ENCODE measurements at places on chromosomes 11 and 22.

DNA sequence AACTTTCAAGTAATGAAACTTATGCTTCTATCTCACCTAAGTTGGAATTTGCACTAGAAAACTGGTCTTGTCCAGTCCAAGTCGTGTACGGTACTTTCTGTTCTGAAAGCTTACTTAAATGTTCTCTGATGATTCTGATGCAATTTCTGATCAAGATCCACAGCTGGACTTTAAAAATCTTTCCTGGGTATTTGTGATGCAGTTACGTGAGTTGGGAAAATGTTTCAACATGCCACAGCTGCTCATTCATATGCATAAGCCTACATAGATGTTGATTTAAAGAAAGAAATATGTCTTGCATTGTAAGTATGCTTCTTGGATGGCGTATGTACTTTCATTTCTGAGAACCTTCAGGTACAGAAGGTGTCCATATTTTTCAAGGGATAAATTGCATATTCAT lies 493.7 kb upstream of the CCDC90B start:
- no peak for DNase-seq

DNA sequence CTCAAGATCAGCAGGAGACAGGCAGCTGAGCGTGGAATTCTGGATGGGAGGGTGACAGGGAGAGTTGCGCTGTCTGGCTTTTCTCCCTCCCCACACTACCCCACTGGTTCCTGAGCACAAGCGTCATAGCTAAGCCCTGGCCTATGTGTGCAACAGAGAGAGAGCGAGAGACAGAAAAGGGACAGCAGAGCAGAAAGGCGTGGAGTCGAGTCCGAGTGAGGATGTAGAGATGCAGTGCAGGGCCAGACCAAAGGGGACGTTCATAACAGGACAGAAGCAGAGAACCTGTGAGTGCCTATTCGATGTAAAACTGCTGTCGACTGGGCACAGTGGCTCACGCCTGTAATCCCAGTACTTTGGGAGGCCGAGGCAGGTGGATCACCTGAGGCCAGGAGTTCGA lies 94.0 kb upstream of the TMEM45B start:
- no peak for DNase-seq

DNA sequence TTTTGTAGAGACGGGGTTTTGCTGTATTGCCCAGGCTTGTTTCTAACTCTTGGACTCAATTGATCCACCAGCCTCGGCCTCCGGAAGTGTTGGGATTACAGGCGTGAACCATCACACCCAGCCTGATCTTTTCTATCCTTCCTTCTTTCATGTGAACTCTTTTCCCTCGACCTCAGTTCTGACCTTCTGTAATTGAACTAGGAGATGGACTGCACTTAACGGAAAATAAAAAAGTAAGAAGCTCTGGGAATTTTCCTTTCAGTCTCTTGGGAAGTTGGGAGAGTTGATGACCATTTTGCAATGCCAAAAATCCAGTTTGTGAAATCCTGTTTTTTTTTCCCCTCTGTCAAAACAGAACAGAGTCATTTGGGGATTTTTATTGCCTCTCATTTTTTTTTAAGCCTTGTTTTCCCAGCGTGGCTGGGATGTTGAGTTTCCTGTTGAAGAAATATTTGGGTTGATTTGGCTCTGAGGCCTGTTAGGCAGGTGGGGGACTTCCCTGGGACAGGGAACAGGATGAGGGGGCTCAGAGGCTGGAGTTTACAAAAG lies 26.9 kb upstream of the CYB5R3 start:
- no peak for DNase-seq

DNA sequence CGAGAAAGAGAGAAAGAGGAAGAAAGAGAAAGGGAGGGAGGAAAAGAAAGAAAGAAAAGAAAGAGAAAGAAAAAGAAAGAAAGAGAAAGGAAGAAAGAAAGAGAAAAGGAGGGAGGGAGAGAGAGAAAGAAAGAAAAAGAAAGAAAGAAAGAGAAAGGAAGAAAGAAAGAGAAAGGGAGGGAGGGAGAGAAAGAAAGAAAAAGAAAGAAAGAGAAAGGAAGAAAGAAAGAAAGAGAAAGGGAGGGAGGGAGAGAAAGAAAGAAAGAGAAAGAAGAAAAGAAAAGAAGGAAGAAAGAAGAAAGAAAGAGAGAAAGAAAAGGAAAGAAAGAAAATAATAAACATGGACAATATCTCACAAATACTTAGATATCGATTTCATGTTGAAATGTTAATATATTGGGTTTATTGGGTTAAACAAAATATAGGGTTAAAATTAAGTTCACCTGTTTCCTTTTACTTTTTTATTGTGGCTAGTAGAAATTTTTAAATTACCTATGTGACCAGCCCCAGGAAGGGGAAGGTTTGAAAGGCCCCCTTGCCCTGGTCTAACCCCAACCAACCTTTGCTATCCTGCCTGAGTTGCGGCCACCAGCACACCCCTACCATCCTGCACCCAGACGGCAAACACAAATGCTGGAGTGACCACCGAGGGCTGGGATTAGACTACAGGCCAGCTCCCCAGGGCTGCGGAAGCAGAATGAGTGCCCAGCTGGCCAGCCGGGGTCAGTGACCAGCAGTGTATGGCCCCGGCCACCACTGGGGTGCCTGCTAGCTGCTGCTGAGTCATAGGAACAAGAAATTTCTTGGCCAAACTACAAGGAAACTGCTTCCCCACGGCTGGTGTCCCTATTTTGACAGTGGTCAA lies 81.0 kb upstream of the FGF3 start:
- DNase-seq, result no peak

DNA sequence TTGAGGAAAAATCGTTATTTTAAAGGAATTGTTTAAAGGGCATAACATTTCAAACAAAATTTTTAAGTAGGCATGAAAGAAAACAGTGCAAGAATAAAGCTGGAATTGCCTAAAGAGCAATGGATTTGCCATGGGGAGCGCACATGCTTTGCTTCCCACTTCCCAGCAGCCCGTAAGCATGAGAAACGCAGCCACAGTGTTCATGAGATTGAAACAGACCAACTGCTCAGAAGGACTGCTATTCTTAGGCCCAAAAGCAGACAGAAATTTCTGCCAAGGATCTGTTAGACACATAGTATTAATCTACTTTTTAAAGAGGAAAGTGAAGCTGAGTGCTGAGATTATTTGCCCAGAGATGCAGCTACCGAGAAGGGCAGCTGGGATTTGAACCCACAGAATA lies 34.2 kb upstream of the TSKU start:
- no peak for DNase-seq

DNA sequence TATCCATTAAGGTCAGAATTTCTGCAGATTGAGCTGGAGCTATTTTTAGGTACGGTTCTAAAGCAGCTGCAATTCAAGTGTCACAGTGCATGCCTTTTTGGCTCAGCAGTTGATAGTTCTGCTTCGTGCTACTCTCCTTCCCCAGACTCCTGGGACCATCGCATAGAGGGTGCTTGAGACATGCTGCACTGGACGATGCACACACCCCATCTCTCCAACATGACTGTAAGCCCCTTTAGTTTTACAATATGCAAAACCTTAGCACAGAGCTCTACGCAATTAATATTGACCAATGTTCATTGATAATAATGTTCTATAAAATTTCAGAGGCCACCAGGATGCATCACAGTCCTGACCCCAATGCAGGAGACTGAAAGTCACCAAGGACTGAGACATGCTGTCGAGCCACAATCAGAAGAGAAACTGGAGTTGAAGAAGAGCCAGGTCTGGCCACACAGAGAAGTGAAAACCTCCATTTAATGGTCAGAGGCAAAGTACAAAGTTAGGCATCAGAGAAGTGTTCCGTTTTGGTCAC lies 120.9 kb upstream of the ZC3H12C start:
- DNase-seq, result no peak

DNA sequence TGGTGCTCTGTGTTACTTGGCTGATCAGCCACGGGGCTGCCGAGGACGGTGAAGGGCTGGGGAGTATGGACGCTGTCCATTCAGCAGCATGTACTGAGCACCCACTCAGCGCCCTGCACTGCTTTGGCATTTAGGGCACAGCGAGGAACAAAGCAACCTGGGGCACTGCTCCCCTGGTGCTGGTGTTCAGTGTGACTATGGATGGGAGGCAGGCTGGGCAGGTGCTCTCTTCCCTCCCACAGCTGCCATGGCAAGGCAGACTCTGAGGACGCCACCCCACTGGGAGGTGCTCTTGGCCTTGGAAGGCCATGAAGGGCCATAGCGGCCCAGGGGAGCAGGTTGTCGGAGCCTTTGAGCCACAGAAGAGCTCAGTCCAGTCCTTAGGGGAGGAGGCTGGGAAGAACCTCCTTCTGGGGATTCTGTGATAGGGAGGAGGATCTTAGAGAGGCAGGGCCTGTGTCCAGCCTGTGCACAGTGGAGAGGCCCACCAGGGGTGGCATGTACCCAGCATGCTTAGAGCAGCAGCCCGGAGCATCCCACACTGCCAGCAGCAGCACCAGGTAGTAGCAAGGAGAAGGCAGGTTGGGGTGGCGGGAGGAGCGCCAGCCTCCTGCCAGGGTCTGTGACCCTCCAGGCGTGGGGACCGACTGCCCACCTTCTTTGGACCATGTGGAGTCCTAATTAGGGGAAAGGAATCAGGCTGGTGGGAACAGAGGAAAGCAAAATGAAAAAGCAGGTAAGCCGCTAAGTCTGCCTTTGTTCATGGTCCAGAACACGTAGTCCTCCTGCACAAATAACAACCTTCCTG lies 141.8 kb downstream of the MPPED1 start:
- no peak for DNase-seq

DNA sequence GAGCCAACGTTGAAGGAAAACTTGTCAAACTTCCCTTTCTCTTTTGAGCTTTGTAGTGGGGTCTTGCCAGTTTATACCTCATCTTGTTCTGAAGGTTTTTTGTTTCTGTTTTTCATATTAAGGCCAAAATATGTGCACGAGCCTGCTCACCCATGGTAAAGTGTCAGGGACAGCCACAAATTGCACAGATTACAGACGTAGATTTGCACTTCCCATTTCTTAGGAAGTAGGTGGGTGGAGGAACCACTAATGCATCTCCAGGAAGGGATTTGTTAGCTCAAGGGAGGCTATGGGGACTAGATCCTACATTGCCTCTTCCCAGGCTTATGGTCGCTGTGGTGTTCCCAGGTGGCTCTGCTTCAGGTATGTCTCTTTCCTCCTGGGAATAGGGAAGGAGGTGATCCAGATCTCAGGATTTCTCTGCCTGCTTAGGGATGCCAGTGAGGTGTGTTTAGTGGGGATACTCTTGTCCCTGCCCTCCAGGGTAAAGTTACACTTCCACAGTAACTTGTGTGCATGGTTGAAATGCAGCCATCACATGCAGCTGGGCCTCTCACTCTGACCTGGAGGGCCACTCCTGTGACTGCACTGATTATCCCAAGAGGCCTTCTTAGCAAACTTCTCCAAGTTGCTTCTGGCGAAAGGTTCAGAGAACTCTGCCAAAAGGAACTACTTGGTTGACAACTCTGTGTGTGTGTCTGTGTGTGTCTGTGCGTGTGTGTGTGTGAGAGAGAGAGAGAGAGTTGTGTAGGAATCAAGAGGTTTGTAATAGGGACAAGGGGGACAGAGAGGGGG lies 9.8 kb downstream of the PPFIBP2 start:
- DNase-seq, result no peak

- no peak for DNase-seq
These were observed 7.3 kb upstream of the SSTR3 start for GRCh38 chr22:37219533-37219932.

- no peak for DNase-seq
These were observed 111.8 kb downstream of the CTNND1 start for GRCh38 chr11:57873196-57873911.

GRCh38 chr11:65781962-65782815 lies 1.4 kb upstream of the AP5B1 start:
- DNase-seq, result no peak

DNA sequence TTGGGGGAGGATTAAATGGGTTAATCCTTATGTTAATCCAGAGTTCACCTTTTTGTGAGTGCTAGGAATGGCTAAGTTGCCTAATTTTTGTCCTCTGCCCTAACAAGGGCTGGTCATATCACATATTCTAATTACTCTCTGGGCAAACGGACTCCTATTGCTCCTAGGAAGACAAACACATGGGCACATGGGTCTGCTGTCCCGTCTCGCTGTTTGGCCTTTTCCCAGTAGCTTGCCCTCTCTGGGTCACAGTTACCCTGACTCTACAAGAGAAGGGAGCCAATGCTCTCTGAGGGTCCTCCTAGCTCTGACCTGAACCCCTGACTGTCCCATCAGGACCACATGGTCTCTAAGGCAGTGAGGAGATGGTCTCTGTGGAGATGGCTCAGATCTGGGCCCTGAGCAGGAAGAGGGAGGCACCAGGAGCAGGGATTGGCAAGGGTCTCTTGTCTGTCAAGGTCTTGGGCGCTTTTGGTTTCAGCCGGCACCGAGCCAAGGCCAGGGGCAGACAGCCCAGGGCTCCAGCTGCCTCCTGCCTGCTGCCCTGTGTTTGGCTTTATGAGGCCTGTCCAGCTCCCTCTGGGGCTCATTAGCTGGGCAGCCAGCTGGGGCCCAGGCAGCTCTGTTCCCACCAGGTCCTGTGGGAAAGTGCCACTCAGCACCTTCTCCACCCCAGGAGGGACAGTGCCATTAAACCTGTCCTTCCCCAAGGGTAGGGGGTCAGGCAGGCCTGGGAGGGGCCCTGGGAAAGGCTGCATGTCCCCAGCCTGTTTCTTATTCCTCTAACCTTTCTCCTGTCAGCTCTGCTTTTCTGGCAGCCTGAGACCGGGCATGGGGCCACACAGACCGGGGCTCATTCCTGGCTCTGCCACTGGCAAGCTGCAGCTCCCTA lies 559.9 kb downstream of the MN1 start:
- DNase-seq, result no peak

GRCh38 chr11:110856996-110857812 lies 145.0 kb upstream of the ARHGAP20 start:
- DNase-seq, result no peak

GRCh38 chr11:44400431-44400830 lies 90.5 kb upstream of the ALX4 start:
- no peak for DNase-seq

- DNase-seq, result no peak
These were observed 13.5 kb downstream of the SOX10 start for GRCh38 chr22:37970864-37971263.

- no peak for DNase-seq
These were observed 32.0 kb downstream of the DGCR2 start for GRCh38 chr22:19090183-19090582.

DNA sequence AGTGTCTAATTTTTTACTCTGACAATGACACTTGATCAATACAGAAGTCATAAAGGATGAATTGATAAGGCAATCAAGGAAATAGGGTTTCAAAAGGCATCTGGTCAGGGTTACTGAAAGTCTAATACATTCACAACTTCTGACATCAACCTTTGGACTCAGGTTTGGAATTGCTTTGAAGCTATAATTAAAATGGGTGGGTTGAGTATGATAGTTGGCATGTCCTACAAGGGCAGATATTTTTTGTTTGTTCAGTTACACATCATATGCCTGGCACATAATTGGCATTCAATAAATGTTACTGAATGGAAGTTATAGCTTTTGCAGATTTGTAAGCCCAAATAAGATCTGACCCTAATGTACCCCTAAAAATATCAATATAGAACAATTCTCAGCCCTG lies 7.3 kb upstream of the FUT4 start:
- no peak for DNase-seq

DNA sequence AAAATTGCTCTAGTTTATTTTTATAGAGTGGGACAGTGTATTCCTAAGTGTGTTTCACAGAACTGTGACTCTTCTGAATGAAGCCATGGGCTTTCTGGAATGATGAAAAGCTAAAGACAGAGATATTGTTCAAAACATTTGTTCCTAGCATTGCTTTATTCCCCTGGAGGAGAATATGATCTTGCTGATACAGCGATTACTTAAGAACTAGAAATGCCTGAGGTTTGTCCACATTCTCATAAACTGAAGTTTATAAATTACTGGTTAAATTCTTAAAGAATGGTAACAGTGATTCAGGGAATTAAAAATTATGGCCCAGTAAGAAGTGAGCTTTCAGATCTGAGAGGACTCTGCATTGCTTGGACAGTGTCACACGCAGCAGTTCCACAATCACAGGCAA lies 690.3 kb downstream of the FAM181B start:
- no peak for DNase-seq

Measured in stimulated activated CD4-positive, alpha-beta T cell treated with anti-CD3 and anti-CD28 coated beads, TNF-alpha, amount 100 ng/mL, for 1 hour (primary cell).